ENCODE measurements at places on chromosomes 6 and 20. TPM values are rescaled to one million over a fixed set of nuclear protein-coding genes. Genes with fewer than 3 reads are reported as not detected.
A peak's percentile ranks its signal among the peaks of the same experiment; 100 is the strongest.

DNA sequence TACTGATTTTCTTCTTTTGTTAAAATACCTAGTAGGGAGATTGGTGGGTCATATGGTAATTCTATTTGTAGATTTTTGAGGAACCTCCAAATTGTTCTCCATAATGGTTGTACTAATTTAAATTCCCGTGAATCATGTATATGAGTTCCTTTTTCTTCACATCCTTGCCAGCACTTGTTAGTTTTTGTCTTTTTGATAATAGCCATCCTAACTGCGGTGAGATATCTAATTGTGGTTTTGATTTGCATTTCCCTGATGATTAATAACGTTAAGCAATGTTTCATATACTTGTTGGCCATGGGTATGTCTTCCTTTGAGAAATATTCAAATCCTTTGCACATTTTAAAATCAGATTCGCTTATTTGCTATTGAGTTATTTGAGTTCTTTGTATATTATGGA is 110.9 kb downstream of the JAG1 start:
- DNase-seq, result no peak

DNA sequence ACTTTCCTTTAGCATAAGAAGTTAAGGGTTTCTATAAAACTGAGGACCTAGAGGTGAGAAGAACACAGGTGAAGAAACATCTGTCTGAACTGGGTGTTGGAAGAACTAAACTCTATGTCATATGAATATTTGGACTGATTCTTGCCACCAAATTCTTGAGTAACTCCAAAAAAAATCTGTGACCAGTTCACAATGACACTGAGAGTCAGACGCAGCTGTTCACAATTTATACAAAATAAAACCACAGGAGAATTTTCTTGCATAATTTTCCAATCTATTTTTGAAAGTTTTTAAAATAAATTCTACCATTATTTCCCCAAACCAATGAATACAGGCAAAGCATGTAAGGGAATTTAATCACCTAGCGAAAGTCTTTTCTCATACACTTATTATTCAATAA is 148.1 kb upstream of the TCF21 start:
- no peak for DNase-seq

DNA sequence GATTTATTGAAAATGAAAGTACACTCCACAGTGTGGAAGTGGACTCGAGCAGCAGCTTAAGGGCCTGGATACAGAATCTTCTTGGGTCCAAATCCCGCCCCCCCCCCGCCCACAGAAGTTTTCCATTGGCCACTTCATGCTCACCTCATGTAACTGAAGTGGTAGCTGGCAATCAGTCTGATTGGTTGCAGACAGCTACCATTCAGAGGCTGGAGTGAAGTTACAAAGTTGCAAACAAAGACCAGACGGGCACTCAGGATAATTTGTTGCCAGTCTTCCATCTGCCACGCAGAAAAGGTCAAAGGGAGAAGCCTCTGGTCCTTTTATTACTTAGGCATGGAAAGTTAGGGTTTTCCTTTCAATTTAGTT is 25.8 kb upstream of the FABP7 start:
- DNase-seq, result peak; percentile 47

DNA sequence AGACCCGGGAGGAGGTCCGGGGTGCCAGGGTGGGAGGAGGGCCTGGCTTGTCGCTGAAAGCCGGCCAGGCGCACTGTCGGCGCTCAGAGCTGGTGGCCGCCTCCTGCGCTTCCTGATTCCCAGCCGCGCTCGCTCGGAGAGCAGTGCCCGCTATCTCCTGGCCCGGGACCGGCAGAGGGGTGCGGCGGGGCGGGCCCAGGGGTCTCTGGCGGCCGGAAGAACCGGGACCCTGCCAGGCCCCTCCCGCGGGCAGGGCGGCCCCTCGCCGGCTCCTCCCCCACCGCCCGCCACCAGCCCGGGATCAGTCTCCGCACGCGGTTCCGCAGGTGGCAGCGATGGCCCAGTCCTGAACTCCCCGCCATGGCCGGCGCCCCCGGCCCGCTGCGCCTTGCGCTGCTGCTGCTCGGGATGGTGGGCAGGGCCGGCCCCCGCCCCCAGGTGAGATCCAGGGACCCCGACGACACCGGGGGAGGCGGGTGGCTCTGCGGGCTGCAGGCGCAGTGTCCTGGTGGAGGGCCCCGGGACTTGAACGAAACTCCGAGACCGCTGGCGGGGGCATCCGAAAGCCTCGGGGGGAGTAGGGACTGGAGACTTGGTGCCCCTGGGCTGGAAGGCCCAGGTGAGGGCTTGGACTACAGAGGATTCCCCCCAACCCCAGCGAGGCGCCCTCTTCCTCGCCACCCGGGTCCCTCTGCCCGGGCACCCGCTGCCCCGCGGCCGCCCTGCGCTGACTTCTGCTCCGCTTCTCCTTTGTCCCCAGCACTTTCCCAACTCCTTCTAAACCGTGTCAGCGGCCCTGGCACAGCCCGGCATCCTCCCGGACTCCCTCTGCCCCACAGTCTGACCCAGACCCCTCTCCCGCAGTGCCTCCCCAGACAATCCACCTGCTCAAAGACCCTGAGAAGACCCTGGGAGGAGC is at the start of gene GLP1R:
Gene GLP1R, plus strand, starts transcription at position 301 of the 919 bp plus-strand sequence. Its CDS starts 60 bp downstream, at position 361.
- DNase-seq, result no peak

- no peak for DNase-seq
Measured at GRCh38 chr20:20070871-20071726, 18.8 kb downstream of the CFAP61 start.

DNA sequence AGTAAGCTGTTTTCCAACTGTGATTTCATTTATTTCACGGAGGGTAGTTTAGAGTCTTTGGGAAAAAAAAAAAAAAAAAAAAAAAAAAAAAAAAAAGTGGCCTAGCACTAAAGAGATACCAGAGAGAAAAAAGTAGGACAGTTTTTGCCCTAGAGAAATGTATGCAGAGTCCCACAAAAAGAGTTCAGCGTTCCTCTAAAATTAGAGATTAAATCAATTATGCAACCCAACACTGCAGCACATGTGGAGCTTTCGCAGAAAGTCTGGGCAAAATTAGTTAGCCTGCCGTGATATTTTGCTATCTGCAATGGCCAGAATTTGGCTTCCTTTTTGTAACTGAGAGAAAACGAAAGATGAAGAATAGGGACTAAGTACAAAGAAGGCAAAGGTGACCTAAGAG is 309.8 kb downstream of the PKHD1 start:
- DNase-seq, result no peak

DNA sequence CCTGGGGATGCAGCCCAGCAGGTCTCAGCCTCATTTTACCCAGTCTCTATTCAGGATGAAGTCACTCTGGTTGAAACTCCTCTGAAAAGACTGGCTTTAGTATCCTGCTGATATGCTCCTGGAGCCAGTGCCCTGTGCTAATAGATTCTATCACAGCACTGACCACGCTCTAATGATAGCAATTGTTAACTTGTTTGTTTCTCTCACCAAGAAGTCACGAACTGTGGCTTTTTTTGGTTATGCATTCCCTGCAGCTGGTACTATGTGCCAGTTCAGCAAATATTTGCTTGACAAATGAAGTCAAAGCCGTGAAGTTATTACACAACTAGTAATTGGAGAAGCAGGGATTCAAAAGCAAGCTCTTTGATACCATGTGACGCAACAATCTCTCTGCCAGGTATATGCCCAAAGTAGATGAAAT is 754.6 kb downstream of the KIF16B start:
- DNase-seq, result no peak

GRCh38 chr6:22250486-22250885 is 46.4 kb downstream of the PRL start:
- no peak for DNase-seq

DNA sequence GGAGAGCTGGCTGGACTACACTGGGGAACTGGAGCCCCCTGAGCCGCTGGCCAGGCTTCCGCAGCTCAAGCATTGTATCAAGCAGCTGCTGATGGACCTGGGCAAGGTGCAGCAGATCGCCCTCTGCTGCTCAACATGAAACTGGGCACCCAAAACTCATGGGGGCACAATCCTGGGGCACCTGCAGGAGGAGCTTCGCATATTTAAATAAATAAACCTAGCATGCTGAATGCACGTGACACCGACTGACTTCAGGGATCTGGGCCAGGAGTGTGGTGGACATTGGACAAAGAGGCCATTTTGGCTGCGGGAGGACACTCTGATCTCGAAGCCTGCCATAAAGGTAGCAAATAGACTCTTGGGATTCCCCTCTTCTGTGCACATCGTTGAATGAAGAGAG is 6.8 kb downstream of the SCAND1 start:
- no peak for DNase-seq

GRCh38 chr6:51648236-51648635 is 439.2 kb downstream of the PKHD1 start:
- no peak for DNase-seq

The CST3 gene
- 355 TPM for total RNA-seq

The HLA-DRB5 gene
- total RNA-seq, result not detected

The HLA-DRA gene
- total RNA-seq, result not detected

The ADGRB3 gene
- 0.87 TPM for total RNA-seq

The PAQR8 gene
- 1.2 TPM for total RNA-seq
